ENCODE measurements at places on chromosomes 3 and 15.

GRCh38 chr3:125025642-125026041 lies 30.2 kb downstream of the HEG1 start:
- peak; percentile 55 for DNase-seq

DNA sequence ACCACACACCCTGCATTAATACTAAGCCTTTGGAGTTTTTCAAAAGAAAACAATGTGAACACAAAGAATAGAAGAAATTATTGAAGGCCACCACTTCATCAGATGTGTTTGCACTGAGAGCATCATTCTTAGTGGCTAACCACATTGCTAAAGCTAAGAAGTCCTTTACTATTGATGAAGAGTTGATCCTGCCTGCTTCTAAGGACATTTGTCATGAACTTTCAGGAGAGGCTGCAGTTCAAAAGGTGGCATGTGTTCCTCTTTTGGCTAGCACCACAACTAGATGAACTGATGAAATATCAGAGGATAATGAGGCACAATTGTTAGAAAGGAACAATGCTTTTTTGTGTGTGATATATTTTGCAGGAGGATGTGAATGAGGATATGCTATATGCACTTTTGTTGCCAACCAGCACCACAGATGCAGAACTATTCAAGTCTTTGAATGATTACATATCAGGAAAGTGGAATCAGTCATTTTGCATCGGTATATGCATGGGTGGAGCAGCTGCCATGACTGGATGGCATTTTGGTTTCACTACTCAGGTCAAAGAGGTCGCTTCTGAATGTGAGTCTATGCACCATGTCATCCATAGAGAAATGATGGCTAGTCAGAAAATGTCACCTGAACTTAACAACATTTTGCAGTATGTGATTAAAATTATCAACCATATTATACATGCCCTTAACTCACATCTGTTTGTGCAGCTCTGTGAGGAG lies 2.5 kb upstream of the EID1 start:
- DNase-seq: no peak

GRCh38 chr3:105970283-105970682 lies 101.5 kb upstream of the CBLB start:
- DNase-seq: peak; percentile 61

DNA sequence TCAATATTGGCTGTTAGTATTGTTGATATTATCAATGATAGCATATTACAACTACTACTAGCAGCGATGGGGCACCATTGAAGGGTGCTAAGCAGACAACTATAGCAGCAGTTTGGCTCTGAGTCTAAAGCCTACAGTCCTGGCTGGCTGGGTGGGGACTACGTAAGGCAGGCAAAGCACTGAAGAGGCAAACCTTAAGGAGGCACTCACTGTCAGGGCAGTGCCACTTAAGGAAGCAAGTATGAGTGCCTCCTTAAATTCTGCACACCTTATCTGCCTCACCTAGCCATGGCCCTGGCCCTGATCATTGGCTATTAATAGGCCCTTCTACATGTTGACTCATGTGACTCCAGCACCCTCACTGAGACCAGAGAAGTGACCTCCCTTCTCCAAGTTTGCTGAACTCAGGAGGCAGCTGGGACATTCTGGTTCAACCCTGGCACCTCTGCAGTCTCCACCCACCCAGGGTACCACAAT lies 20.6 kb downstream of the CDCP1 start:
- no peak for DNase-seq

DNA sequence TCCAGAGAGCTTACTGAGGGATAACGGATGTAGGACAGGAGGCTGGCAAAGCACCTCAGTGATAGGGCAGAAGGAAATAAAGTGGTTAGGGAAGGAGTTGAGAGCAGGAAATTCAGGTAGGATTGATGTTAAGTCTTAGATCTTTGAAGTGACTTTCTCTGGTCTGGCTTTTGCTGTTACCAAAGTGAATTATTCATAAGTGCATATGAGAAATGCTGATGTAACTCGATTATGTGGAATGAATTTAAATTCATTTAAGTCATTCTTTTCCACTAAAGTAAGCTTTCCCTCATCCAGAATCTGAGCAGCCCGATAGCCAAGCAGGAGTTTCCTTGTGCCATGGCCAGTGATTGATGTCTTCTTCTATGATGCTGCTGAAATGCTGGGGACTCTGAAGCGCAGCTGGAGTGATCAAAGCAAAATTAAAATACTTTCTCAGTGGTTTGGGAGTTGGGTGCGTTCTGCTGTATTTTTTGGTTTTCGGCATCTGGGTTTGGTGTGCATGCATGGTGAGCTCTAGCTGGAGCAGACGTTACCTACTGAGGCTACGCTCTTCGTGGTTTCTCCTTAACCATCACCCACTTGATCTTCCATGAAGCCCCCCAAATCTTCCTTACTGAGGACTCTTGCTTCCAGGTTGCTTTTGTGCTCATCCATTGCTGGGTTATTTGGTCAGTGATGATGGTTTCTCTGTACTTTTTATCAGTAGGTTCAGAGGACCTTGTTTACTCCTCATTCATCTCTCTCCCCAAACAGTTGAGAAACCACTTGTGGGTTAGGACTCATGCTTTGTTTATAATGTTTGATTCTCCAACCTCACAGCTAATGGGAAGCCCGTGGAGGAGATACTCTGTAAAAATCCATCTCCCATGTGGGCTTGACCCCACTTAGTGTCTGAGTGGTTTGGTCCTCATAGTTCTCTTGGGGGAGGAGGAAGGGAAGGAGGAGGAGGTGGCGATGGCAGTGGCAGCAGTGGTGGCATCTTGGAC lies 72.5 kb downstream of the IGF1R start:
- no peak for DNase-seq

DNA sequence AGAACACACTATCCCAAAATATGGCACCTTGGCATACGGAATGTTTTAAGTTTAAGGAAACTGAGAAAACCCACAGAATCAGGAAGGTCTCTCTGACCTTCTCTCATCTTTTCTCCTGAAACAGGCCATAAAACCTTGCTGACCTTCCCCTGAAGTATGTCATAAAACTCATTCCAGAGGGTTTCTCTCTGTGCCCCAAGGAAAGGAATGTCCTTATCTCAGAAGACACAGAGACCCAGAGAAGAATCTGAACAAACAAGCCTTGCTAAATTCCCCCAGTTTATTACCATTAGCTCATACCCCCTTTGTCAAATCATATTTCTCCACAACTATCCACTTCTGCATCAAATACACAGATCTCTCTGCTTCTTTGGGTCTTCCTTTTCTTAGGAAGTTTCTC lies 603.1 kb downstream of the MCTP2 start:
- DNase-seq: no peak

DNA sequence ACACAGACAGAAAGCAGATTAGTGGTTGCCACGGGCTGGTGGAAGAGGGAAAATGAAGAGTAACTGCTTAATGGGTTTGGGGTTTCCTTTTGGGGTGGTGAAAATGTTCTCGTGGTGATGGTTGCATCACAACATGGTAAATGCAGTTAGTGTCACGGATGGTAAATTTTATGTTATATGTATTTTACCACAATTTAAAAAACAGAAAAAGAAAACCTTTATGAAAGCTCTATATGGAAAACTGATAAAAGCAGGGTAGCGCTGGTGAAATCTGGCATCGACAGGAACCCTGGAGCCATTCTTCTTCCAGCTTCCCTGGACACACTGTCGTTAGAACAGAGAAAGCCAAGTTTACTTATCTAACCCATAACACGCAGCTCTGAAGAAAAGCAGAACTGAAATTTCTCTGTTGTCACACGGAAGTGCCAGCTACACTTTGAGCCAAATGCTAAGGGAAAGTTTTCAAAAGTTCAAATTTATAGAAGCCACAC lies 287.7 kb upstream of the NR2F2 start:
- DNase-seq: no peak

DNA sequence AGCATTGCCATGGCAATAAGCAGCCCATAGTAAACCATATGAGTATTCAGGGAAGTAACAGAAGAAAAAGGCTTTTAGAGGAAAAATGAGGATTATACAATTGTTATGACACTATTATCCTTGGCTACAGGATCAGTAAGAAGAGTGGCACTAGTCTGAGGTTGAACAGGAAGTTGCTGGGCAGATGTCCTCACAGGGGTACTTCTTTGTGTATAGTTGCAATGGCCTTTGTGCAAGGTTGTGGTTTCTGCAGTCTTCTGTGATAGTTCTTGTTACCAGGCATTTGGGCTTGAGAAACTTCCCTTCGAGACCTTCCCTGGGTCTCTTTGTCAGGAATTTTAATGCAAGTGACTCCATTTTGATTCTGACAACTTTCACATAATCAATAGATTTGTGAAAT lies 100.6 kb upstream of the ATP11B start:
- no peak for DNase-seq

GRCh38 chr3:3109407-3110298 lies 521 bp downstream of the IL5RA start:
- no peak for DNase-seq

DNA sequence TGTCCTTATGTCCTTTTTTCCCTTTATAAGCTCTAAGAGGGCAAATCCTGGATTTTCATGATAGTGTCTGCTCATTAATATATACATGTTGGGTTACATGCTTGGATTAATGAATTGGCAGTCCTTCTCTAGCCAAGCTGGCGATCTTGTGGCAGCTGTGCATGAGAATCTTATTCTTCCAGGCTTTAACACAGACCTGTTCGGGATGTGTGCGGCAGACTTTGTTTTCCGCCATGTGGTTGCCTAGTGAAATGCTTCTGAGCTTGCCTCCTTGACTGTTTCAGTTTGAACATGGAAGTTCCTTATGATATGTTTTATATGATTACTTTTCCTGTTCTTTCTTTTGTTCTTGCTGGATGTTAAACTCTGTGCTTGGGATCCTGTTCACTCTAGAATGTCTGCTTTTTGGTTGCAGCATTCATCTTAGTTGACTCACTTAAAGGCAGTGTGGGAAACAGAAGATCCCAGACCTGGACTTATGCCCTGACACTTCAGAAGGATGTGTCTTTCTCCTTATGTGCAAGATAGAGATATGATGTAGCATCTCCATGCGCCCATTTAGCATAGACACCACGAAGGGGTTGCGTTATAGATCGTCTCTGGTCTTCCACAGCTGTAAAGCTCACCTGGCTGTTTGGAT lies 7.2 kb downstream of the CHCHD6 start:
- DNase-seq: peak; percentile 57

GRCh38 chr3:25957026-25957425 lies 167.1 kb downstream of the OXSM start:
- no peak for DNase-seq

- no peak for DNase-seq
Measured at GRCh38 chr15:38168467-38169070, 84.1 kb upstream of the SPRED1 start.

- no peak for DNase-seq
Measured at GRCh38 chr15:28182216-28182615, 83.1 kb upstream of the OCA2 start.

- no peak for DNase-seq
Measured at GRCh38 chr15:83477808-83478537, 30.8 kb downstream of the SH3GL3 start.

GRCh38 chr15:92448370-92448769 lies 54.7 kb downstream of the ST8SIA2 start:
- DNase-seq: no peak

GRCh38 chr3:168467115-168467714 lies 371.5 kb upstream of the GOLIM4 start:
- DNase-seq: no peak
